ENCODE measurements at places on chromosomes 3 and 15. TPM values are rescaled to one million over a fixed set of nuclear protein-coding genes. Genes with fewer than 3 reads are reported as not detected.

The ANKUB1 gene
- total RNA-seq, result not detected

The AADACL2 gene
- not detected for total RNA-seq

The REC114 gene
- not detected for total RNA-seq

The PLA2G4D gene
- total RNA-seq, result not detected

The TMEM44 gene
- total RNA-seq, result 33.5 TPM

The STARD9 gene
- total RNA-seq, result 7.8 TPM

The PLA2G4B gene
- 1.2 TPM for total RNA-seq

The ROPN1 gene
- not detected for total RNA-seq

The GREM1 gene
- total RNA-seq, result 166 TPM

The PAK6 gene
- 0.13 TPM for total RNA-seq

The LRRIQ4 gene
- total RNA-seq, result 0.07 TPM

The ERC2 gene
- 0.10 TPM for total RNA-seq

The BLM gene
- 1.2 TPM for total RNA-seq

The ADAMTS9 gene
- 3.7 TPM for total RNA-seq

The MORC1 gene
- not detected for total RNA-seq

The WDR76 gene
- 3.8 TPM for total RNA-seq

The CSPG4 gene
- total RNA-seq, result 328 TPM

The GABRB3 gene
- total RNA-seq, result 1.3 TPM

The GPR176 gene
- 147 TPM for total RNA-seq

The CCDC54 gene
- not detected for total RNA-seq

The CTXN2 gene
- total RNA-seq, result not detected

The IL5RA gene
- total RNA-seq, result not detected

The C3orf38 gene
- total RNA-seq, result 26.7 TPM

The RTP1 gene
- not detected for total RNA-seq

The CKMT1A gene
- not detected for total RNA-seq

The PYGO1 gene
- 10.1 TPM for total RNA-seq

The OR5K2 gene
- total RNA-seq, result not detected

The TAGLN3 gene
- total RNA-seq, result 3.5 TPM

The LCTL gene
- total RNA-seq, result 0.17 TPM

The SLC9C1 gene
- 0.43 TPM for total RNA-seq

The TRPM1 gene
- total RNA-seq, result not detected

The GABRR3 gene
- not detected for total RNA-seq

The TMEM207 gene
- total RNA-seq, result not detected

The NKIRAS1 gene
- total RNA-seq, result 14.9 TPM

The HGD gene
- total RNA-seq, result 1.3 TPM

The POLR2M gene
- 308 TPM for total RNA-seq

The GPR87 gene
- total RNA-seq, result not detected

All from smooth muscle cell of the pulmonary artery (primary cell).